HCEC 1CT (cell line): ENCODE measurements at places on chromosomes 7 and 10.

GRCh38 chr10:6035931-6036575 lies 26.1 kb downstream of the IL2RA start:
- no peak for DNase-seq

- DNase-seq = no peak
These were observed 12.3 kb upstream of the ASB4 start for GRCh38 chr7:95473276-95473985.

DNA sequence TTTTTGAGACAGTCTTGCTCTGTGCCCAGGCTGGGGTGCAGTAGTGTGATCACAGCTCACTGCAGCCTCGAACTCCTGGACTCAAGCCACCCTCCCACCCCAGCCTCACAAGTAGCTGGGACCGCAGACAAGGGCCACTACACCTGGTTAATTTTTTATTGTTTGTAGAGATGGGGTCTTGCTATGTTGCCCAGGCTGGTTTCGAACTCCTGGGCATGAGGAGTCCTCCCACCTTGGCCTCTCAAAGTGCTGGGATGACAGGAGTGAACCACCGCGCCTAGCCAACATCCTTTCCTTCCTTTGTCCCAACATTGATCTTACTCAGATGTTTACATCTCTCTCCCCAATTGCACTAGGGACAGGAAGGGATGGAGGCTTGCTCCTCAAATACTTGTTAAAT lies 3.3 kb downstream of the GTF2IRD1 start:
- no peak for DNase-seq

- peak; percentile 42 for DNase-seq
These were observed 5.8 kb downstream of the VSIR start for GRCh38 chr10:71767420-71768035.

- no peak for DNase-seq
These were observed 50.9 kb downstream of the CCDC3 start for GRCh38 chr10:12950583-12951128.

GRCh38 chr7:90629297-90629918 lies 33.3 kb downstream of the CDK14 start:
- peak; percentile 72 for DNase-seq

DNA sequence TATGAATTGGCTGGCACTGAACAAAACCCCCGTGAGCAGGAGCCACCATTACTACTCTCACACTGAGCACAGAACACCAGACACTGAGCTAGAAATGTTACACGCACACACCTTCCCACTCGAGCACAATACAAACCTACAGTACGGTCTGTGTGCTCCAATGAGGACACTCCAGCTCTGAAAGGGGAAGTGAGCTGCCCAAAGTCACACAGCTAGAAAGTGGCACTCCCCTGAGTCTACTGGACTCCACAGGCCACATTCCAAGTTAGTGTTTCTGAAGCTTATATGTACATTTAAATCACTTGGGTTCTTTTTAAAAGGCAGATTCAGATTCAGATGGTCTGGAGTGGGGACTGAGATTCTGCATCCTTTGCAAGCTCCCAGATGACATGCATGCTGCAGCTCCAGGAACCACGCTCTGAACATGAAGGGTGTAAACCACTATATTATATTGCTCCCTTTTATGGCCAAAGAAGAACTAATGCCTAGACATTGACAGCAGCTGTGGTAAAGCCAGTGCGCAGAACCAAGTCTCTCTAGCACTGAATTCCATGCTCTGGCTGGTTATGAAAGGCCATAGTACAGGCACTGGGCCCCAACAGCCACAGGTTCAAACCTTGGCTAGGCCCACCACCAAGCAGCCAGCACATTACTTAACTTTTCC lies 77.1 kb downstream of the FRMPD2 start:
- no peak for DNase-seq

DNA sequence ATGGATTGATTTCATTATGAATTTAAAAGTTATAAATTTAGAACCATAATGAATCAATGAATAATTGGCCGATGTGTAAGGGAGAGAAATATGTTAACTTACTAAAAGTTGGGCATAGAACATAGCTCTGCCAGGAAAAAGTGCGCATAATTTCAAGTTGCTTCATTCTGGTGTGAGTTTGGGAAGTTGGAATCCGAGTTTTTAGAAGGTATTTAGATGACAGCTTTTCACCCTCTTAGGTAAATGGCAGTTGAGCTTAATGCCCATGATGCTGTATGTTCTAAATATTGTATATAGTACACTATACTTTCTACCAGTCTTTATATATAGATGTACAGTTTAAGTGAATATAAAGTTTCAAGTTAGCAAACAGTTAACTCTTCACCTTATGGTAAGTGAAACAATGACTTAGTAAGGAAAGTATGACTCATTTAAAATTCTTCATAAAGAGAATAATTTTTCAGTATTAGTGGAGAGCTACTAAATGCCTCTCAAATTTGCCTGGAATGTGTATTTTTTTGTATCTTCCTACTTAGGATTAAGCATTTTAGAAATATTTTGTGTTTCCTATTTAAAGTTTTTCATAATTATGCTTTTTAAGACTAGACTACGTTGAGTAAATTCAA lies 1.6 kb downstream of the C1GALT1 start:
- peak; percentile 48 for DNase-seq

GRCh38 chr7:137687556-137688265 lies 159.1 kb downstream of the DGKI start:
- peak; percentile 72 for DNase-seq

DNA sequence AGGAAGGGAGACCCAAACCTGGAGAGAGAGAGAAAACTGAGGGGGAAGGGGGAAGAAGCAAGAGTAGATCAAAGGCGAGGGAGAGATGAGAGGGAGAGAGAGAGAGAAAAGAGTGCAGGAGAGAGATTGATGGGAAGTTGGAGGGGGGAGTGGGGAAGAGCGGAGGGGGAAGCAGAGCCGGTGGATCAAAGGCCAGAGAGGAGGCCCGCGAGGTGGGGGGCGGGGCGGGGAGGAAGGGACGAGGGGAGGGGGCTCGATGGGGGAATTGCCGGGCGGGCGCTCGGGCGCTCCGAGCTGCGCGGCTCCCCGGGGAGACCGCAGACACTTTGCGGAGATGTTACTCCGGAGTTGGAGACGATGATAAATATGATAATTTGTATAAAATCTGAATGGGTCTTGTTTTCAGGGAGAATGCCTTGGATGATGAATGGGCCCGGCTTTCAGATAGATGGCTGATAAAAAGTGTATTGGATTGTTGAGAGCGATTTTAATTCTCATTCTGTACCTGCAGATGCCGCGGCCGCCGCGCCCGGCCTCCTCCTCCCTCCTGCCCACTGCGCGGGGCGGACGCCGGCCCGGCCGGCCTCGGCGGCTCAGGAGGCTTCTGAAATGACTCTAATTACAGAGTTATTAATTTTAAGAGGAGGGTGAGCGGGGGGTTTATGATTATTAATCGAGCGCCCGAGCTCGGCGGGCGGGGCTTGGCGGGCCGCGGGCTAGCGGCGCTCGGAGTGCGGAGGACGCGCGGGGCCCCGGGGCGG lies 21.4 kb upstream of the PAX2 start:
- no peak for DNase-seq

DNA sequence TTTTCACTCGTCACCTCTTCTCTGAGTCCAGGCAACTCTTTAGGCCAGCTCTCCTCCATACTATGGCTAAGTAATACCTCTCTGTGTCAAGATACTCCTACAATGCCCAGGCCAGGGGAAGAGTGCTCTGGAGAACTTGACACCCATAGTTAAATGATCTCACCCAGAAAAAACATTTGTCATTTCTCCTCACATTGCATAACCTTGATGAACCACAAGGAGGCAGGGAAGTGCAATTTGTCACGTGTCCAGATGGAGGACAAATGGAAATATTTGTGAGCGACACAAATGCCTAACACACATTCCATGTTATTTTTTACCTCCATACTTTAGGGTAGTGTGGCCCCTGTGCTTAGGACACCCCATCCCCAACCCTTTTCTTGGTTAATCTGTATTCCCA lies 78.3 kb downstream of the HTR7 start:
- DNase-seq = peak; percentile 6

DNA sequence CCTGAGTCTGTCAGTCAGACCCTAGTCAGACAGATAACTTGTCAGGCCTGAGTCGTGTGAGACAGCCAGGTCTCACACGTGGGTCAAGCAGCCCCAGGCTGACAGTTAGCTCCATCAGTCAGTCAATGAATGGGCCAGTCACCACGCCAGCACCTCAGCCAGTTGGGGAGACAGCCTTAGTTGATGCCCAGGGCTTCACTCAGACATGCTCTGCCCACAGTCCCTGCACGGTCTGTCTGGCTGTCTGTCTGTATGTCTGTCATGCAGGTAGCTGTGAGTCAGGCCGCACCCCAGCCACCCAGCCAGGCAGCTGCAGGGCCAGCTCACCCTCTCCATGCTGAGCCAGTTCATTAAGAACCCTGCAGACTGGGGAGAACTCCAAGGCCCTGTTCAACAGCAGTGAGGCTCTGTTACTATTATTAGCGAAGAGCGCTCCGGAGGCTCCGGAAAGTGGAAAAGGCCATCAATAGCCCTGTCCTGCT lies 141.1 kb upstream of the PCBD1 start:
- DNase-seq = no peak

GRCh38 chr7:25389489-25390106 lies 161.3 kb upstream of the NPVF start:
- peak; percentile 26 for DNase-seq

DNA sequence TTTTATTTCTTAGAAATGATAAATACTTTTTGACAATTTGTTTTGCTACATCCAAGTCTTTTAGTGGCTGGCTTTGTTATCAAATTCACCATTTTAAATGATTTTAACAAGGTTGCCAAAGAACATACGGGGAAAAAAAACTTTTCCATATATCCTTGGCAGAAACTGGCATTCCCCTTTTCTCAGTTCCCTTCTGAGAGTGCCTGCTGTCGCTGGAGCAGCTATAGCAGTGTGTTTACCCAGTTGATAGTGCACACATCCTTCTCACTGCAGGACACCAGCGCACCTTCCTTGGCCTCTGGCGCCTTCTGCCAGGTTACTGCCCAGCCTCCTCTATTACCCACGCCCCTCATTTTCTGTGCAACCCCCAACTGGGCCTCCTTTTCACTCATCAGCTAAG lies 94.1 kb downstream of the ALOX5 start:
- DNase-seq = no peak

DNA sequence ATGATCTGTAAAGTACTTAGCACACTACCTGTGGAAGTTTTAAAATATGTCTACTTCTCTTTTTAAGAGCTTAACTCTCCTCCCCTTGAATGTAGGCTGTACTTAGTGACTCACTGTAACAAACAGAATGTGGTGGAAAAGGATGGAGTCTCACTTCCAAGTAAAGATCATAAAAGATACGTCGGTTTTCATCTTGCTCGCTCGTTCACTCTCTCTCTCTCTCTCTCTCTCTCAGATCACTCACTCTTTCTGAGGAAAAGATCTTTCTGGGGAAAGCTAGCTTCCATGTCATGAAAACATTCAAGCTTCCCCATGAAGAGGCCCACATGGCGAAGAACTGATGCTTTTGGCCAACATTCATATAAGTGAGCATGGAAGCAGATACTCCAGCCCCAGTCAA lies 5.5 kb downstream of the CHUK start:
- no peak for DNase-seq

DNA sequence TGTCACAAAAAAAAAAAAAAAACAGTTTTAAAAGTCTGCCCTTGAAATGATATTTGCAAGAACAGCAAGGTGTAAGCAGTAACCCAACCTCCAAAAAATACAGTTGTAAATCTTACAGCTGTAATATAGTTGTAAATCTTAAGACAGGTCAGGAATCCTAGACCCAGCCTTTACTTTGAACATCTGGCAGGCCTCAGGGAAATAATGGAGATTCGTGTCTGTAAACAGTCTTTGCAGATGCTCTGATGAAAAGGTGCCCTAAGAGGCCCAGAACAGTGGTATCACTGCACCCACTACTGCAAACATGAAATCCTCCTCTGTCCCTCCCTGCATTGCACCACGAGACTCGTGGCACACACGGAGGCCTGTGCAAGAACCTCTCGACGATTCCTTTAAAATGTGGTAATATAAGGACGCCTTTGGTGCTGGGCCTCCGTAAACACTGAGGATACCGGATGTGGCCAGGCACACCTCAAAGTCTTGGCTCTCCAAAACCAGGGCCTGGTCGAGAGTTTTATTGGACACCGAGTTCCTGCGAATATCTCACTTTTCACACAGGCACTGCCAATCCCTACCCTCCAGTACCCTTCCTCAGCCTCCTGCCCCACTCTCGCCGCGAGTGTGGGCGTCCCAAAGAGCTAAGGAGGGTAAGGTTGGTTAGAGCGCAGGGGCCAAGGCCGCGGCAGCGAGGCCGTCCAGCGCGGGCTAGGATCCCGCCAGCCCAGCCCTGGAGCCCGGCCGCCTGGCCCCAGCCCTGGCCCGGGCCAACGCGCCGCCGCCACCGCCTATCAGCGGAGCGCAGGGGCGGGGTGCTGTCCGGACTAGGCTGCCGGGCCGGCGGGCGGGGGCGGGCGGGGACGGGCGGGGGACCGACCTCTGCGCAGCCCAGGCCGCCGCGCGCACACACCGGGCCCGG lies at the start of gene REEP3:
Gene REEP3 (plus strand): TSS at position 902 of the 916 bp plus-strand sequence. CDS start 145 bp downstream, outside the sequence.
- DNase-seq = peak; percentile 13

GRCh38 chr10:120641695-120642094 lies 184.7 kb downstream of the PLPP4 start:
- DNase-seq = no peak

- peak; percentile 28 for DNase-seq
These were observed 35.8 kb downstream of the MINDY3 start for GRCh38 chr10:15824498-15824897.

DNA sequence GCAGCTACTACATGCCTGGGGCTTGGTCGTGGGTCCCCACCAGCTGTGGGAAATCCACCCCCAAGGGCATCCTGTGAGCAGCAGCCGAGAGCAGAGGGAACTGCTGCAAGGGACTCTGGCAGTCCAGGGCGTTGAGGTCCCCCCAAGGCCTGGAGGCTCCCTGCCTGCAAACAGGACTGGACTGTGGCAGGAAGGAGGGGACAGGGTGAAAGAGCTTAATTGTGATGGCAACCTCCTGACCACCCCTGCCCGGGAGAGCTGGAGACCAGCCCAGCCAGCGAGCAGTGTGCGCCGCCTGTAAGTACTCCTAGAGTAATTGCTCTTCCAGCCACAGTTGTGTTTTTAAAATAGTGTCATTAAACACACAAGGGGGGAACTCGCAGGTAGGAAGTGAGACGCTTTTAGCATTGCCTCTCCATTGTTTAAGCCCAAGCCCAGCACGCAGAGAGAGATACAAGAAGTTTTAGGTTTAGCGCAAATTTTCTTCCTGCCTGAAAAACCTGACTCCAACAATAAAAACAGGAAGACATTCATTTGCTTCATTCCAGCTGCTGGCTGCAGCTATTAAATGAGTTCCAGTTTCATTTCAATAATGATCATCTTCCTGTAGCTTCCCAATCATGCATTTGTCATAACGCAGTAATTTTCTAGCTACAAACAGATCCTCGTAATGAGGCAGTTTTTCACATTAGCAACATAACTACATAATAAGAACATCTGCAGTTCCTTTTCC lies 111.1 kb downstream of the EBF3 start:
- no peak for DNase-seq

DNA sequence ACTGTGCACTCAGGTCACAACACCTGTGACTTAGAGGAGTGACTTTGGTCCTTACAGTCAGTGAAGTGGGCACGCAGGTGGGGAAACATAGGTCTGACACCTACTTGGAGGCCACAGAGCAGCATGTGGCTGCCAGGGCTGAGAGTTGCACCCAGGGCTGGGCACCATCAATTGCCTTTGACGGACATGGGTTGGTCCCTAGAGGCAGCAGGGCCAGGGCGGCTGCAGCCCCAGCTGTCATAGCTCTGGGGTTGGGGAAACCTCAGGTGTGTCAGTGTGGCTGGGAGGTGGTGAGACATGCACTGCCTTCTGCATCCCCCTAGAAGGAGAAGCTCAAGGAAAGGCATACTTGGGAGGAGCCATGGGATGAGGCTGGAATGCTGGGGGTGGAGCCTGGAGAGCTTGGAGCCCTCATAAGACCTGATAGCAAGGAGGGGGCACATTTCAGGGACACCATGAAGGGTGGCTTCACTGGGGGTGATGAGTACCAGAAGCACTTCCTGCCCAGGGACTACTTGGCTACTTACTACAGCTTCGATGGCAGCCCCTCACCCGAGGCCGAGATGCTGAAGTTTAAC lies at the start of gene INMT:
Gene INMT (plus strand): TSS at position 440 of the 578 bp plus-strand sequence. CDS start 16 bp downstream, at position 456.
- DNase-seq = no peak
